ENCODE measurements at places on chromosomes 2 and 18. TPM values are rescaled to one million over a fixed set of nuclear protein-coding genes. Genes with fewer than 3 reads are reported as not detected.
A peak's percentile ranks its signal among the peaks of the same experiment; 100 is the strongest.

The FBXO15 gene
- 0.83 TPM for total RNA-seq

- DNase-seq, result no peak
Measured at GRCh38 chr2:157443090-157443489, 799 bp downstream of the CYTIP start.

GRCh38 chr2:178542569-178542968 lies 62.3 kb downstream of the PLEKHA3 start:
- no peak for DNase-seq

The IGFBP2 gene
- total RNA-seq, result 11.1 TPM

The ITPRIPL1 gene
- 52.1 TPM for total RNA-seq

GRCh38 chr2:36963106-36963505 lies 3.2 kb downstream of the STRN start:
- no peak for DNase-seq

- DNase-seq, result no peak
Measured at GRCh38 chr2:85246348-85246747, 81.4 kb downstream of the TGOLN2 start.

DNA sequence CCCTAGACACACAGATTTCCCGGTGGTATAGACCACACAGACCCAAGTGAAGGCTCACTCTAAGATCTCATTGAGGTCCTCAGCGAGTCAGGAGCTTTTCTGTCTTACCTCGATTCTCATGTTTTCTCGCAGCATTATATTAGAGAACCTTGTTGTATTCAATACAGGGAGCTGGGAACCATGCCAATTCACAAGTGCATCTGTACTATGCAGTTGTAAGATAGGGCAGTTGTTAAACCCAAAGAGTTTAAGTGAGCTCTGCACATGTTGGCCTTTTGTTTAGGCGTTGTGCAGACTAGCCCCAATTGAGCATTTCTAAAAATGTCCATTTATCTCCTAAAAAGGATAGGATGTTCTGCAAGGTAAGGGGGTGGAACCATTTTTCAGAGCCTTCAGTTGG lies 59.6 kb downstream of the FEZ2 start:
- DNase-seq, result no peak

- DNase-seq, result no peak
Measured at GRCh38 chr2:27407798-27408491, 1.4 kb downstream of the PPM1G start.

DNA sequence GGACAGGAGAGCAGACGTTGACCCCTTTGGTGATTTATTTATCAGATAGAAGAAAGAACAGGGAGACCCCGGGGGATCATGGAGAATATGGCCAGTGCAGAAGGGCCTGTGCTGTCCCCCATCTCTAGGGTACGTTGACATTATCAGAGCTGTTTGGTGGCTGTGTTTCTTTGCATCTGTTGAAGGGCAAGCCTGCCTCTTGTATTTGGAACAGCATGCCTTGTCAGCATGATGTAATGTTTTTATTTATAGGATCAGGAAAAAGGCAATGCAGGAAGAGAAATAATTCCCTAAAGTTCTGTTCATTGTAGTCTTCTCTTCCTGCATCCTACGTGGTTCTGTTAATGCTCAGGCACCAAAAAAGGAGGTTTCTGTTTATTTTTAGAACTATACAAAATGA lies 49.8 kb upstream of the CABYR start:
- DNase-seq, result no peak

DNA sequence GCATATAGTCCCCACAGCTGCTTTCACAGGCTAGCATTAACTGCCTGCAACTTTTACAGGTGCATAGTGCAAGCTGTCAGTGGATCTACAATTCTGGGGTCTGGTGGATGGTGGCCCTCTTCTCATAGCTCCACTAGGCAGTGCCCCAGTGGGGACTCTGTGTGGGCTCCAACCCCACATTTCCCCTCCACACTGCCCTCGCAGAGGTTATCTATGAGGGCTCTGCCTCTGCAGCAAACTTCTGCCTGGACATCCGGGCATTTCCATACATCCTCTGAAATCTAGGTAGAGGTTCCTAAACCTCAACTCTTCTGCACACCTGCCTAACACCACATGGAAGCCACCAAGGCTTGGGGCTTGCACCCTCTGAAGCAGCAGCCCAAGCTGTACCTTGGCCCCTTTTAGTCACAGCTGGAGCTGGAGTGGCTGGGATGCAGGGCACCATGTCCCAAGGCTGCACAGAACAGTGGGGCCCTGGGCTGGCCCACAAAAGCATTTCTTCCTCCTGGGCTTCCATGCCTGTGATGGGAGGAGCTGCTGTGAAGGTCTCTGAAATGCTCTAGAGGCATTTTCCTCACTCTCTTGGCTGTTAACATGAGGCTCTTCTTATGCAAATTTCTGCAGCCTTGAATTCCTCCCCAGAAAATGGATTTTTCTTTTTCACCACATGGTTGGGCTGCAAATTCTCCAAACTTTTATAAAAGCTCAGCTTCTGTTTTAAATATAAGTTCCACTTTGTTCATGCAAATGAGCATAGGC lies 59.3 kb downstream of the KDM3A start:
- no peak for DNase-seq

The BCL2L11 gene
- 347 TPM for total RNA-seq

The SERPINB2 gene
- not detected for total RNA-seq

DNA sequence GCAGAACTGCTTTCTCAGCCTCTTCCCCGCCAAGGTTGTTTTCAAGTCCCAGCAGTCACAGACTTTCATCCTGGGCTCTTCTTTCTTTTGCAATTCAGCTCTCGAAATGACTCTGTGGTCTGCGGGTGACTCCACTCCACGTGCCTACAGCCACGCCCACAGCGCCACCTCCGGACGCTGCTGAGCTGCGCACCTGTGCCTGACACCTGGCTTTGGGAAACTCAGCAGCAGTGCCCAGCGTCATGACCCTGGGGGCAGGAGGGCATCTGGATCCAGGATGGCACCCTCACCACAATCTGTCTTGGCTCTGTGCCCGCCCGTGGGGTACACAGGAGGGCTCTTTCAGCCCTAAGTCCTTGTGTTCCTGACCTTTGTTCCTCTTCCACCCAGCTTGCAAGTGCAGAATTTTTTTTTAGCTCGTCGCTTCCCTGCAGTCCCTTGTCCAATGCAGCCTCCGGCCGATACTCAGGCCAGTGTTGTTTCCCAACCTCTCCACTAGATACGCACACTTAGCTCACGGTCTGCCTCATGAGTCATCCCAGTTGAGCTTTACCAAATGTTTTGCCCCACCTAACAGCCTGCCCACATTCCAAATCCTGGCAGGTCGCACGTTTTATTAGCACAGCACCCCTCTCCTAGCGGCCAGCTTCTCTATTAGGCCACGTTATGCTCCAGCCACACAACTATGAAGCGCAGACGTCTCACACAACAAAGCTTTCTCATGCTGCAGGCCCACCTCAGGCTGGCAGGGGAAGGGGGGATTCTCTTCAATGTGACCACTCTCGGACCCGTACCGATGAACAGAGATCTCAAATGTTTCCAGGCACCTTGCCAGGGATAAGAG lies 6.5 kb upstream of the CAPN10 start:
- DNase-seq, result peak; percentile 55

The ERBB4 gene
- total RNA-seq, result not detected

DNA sequence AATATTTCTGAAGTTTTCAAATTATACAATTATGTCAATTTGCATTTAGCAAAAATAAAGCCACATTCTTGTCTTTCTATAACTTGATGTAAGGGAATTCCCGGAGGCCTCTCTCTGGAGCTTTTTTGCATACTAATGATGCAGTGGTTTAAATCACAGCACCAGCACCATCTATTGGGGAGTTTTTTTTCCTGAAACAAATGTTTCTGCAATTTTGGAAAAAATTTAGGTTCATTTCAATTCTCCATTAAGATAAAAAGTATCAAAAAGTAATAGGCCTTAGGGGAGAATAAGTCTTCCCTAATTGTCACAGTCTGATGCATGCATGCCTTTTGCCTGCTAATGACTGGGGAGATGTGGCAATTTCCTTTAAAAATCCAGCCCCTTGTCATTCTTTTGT lies 13.5 kb downstream of the CBLN2 start:
- no peak for DNase-seq

DNA sequence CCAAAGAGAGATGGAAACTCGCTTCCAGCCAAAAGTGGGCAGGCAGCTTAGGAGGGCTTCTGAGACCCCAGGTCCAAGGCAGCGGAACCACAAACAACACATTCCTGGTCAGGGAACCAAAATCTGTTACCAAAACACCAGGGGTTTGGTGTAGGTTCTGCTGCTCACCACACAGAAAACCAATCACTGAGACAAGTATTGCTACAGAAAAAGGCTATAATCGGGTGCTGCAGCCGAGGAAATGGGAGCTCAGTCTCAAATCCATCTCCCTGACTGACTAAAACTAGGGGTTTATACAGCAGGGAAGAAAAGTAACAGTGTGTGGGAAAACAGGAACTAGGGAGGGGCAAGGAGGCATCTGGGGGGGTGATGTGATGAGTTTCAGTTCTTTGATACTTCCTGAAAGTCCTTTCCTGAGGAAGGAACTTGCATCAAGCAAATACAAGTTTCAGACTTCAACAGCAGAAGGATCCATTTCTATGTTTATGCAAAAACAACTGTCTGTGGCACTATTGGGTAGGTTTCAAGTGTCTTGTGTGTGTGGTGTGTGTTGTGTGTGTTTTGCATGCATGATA lies 108.0 kb downstream of the FAM168B start:
- no peak for DNase-seq

DNA sequence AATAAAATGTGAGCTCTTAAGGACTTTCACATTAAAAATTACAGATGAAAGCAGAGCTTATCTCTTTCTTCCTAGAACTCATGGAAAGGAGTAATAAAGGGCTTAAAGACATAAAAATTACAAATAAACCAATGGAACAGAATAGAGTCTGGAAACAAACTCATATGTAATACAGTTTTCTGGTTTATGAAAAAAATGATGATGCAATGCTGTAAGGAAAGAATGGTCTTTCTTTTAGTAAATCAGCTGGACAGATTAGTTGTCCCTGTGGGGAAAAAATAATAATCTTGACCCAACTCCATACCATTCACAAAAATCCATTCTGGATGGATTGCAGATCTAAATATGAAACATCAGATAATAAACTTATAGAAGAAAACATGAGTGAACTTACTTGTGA lies 54.2 kb downstream of the TMEM185B start:
- DNase-seq, result no peak

GRCh38 chr2:24490181-24490689 lies 819 bp upstream of the NCOA1 start:
- no peak for DNase-seq

DNA sequence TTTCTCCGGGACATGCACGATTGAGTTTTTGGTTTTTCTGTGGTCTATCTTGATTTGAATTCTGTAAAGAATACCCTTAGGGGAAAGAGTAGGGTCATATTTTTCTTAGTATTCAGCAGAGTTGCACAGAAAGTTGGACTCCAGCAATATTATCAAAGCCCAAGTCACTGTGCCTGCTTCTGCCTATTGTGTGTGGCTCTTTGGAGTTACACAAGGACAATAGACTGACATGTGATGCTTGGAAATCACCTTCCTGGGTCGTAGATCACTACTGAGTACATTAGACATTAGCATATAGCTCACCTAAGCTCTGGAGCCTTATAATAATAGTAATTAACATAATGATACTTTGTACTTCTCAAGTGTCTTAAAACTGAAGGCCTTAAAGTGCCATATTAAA lies 238.8 kb upstream of the FOSL2 start:
- no peak for DNase-seq

DNA sequence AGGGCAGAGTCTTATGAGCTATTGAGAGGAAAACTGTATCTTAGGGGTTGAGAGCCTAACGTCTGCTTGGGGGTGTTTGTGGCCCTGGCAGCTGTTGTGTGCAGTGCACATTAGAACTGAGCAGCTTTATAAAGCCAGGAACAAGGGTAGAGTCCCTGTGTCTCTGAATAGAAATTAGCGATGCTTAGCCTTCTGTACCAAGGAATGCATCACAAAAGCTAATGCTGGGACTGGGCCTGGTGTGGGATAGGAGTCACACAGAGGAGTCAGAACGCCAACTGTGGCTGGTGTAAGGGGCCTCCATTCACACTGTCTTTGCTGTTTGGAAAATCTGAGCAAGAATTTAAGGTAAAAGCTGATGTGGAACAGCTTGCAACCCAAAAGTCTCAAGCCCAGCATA lies 283.2 kb downstream of the SOX11 start:
- no peak for DNase-seq

The ABCG8 gene
- not detected for total RNA-seq

The OR6B2 gene
- not detected for total RNA-seq

DNA sequence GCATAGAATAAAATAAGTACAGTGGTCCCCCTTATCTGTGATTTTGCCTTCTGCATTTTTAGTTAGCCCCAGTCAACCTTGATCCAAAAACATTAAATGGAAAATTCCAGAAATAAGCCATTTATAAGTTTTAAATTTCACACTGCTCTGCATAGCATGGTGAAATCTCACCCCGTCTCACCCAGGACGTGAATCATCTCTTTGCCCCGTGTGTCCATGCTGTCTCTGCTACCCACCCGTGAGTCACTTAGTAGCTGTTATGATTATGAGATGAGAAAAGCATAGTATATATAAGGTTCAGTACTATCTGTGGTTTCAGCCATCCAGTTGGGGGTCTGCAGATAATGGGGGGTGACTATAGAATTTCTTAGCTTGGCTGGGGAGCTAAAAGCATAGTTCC lies 67.3 kb downstream of the RHBDD1 start:
- DNase-seq, result no peak

The MTA3 gene
- 29.4 TPM for total RNA-seq

GRCh38 chr2:159444754-159445153 lies 158.3 kb upstream of the WDSUB1 start:
- no peak for DNase-seq

GRCh38 chr2:1839066-1839756 lies 94.9 kb upstream of the PXDN start:
- DNase-seq, result no peak

DNA sequence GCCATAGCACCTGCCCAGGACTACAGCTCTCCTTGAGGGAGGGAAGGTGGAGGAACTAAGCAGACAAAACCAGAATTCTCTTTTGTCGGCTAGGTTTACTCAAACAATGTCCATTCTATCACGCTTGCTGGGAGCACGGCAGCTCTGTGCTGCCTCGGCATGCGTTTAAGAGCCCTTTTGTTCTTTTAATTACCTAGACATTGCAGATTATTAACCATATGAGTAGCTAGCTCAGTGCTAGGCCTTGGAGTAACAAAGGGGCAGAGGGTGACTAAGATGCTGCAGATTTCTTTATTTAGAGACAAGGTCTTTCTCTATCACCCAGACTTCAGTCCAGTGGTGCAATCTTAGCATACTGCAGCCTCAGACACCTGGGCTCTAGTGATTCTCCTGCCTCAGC lies 11.1 kb downstream of the MSGN1 start:
- DNase-seq, result no peak

Data from activated T-helper 1 cell treated with anti-CD3 and anti-CD28 coated beads, Interleukin-12 subunit alpha, Interleukin-12 subunit beta, Interleukin-2, Interleukin-4 antibody, amounts not matched to agents 30 ng/mL and 10 ng/mL and 1 ng/mL, durations not matched to agents 14 hours and 24 hours and 36 hours (primary cell).